ENCODE measurements at places on chromosomes 1 and 21. TPM values are rescaled to one million over a fixed set of nuclear protein-coding genes. Genes with fewer than 3 reads are reported as not detected.

Gene KLHDC9
- total RNA-seq = 6.5 TPM

Gene GPR52
- total RNA-seq = not detected

Gene MRPL9
- total RNA-seq = 136 TPM

Gene CRYAA
- not detected for total RNA-seq

Gene CD34
- not detected for total RNA-seq

Gene SSR2
- total RNA-seq = 450 TPM

Gene PSMD4
- total RNA-seq = 213 TPM

Gene CLCNKB
- not detected for total RNA-seq

Gene ELAVL4
- total RNA-seq = not detected

Gene LCE3D
- total RNA-seq = not detected

Gene PTPRU
- 28.1 TPM for total RNA-seq

Gene NR1I3
- total RNA-seq = not detected

Gene HCRTR1
- not detected for total RNA-seq

Gene GPR25
- 0.65 TPM for total RNA-seq

Gene MAGOH
- 24.8 TPM for total RNA-seq

Gene FCRL4
- total RNA-seq = not detected

Gene TSPEAR
- not detected for total RNA-seq

Gene SYT6
- not detected for total RNA-seq

Gene OMA1
- total RNA-seq = 16.1 TPM

Gene ZC3H12A
- 16.0 TPM for total RNA-seq

Gene NID1
- 19.2 TPM for total RNA-seq

Gene TENT5C
- under 0.01 TPM for total RNA-seq

Gene SMIM11
- total RNA-seq = 0.94 TPM

Gene PPM1J
- total RNA-seq = 7.7 TPM

Gene LENEP
- total RNA-seq = not detected

Gene ANGPTL3
- total RNA-seq = not detected

Gene SLC45A1
- 0.22 TPM for total RNA-seq

Gene LCE1D
- not detected for total RNA-seq

Gene SRGAP2
- 29.0 TPM for total RNA-seq

Gene S100A7A
- total RNA-seq = not detected

Gene LCE1F
- not detected for total RNA-seq

Gene CKS1B
- 289 TPM for total RNA-seq

Gene WDTC1
- total RNA-seq = 24.7 TPM

Gene TFF3
- total RNA-seq = 1.0 TPM

Gene HUNK
- total RNA-seq = 2.8 TPM

Gene ANKRD65
- total RNA-seq = 2.7 TPM

Gene FGR
- not detected for total RNA-seq

Gene TPM3
- total RNA-seq = 700 TPM

Gene ERICH3
- total RNA-seq = 0.14 TPM

Gene ASCL5
- total RNA-seq = not detected

Gene ITPKB
- total RNA-seq = 5.1 TPM

Gene CRABP2
- total RNA-seq = 77.1 TPM

Gene CHODL
- total RNA-seq = 0.14 TPM

Gene TMEM82
- total RNA-seq = not detected
